ENCODE measurements at places on chromosomes 12 and 14.

GRCh38 chr12:5197656-5198055 is 154.0 kb downstream of the KCNA5 start:
- DNase-seq, result no peak

GRCh38 chr12:57276935-57277563 is 26.1 kb upstream of the STAC3 start:
- DNase-seq, result no peak

- no peak for DNase-seq
Measured at GRCh38 chr14:53603994-53604393, 352.6 kb downstream of the BMP4 start.

DNA sequence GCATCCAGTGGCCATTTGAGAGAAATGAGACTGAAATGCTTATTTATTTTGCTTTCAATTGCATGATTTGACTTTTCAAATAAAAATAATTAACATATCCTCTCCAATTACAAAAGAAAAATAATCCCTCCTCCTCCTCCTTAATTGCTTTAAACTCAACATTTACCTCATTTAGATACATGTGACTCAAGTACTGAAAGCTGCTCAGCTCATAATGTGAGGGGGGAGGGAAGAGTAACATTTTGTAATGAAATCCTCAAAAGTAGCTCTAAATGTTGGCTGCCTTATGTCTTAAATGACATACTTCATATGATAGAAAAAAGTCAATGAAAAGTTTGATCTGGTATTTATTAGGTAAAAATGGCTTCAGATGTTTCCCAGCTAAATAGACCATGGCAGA is 29.0 kb downstream of the DACT1 start:
- no peak for DNase-seq

GRCh38 chr12:3667485-3667884 is 85.4 kb downstream of the CRACR2A start:
- no peak for DNase-seq

DNA sequence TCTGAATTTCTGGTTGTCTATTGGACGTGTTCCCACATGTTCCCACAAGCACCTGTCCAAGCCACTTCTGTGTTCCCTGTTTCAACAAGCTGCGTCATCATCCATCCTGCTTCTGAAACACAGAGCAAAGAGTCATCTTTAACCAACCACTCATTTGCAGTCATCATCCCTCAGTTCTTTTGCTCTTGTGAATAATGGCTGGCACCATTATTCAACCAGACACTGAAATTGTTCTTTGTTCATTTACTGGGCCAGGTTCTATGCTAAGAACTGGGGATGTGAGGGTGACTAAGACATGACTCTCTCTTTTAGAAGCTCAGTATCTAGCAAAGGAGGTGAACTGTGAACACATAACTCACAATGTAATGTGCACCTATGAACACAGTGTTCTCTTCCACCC is 40.7 kb upstream of the ANO4 start:
- no peak for DNase-seq

GRCh38 chr12:124229520-124229919 is 65.4 kb upstream of the RFLNA start:
- DNase-seq, result no peak

DNA sequence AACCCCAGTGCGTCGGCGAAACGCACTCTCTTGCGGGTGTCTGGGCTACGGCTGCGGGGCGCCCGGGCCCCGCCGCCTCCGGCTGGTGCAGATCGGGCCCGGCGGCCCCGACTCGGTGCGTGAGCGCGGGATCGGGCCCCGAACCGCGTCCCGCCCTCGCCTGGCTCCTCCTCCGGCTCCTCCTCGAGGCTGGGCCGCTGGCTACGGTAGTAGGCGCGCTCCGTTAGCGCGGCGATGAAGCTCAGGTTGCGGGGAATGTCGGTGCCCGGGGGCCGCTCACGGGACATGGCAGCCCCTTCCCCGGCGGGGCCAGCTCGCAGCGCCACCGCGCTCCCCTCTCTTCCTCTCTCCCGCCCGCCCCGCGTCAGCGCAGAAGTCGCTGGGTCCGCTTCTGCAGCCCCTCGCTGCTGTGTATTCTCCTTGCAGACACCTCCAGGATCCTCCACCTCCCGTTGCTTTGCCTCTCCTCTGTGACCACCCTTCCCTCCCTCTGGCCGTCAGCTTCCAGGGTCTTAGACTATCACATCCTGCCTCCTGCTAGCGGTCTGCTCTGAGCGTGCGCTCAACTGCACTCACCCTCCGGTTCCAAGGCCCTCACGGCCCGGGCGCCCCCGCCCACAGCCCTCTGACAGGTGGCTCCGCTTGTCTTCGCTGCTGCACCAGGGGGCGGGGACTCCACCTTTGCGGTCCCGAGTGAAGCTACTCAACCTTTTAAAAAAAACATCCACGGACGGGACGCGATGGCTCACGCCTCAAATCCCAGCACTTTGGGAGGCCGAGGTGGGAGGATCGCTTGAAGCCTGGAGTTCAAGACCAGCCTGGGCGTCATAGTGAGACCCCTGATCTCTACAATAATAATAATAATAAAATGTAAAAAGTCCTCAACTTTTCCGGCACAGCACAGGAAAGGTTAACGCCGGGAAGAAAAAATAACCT is at the start of gene PPP1R3E:
Gene PPP1R3E, minus strand, starts transcription at position 570 of the 936 bp plus-strand sequence. Its CDS starts 283 bp downstream, at position 287.
- peak; percentile 86 for DNase-seq

GRCh38 chr12:83386527-83387264 is 700.0 kb downstream of the TMTC2 start:
- no peak for DNase-seq

GRCh38 chr14:24913746-24914145 is 136.2 kb downstream of the STXBP6 start:
- DNase-seq, result no peak
